ENCODE measurements at places on chromosomes 11 and 22.

DNA sequence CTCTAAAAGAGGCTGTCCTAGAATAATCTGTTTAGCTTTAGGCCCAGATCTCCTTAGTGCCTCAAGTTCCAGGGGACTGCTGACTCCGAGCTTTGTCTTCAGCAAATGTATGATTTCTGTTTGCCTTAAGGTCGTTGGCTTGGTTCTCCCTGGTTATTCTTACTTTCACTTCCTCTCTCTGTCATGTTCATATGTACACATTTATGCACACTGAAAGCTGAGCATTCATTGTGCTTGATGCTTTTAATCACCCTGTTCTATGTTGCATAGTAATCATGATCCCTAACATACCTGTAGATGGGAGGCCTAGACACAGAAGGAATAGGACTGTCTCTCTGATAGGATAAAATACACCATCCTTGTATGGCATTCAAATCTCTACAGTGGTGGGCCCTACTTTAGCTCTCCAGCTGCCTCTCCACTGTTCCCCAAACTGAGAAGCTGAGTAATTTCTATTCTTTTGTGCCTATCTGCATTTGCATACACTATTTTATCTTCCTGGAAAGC lies 7.2 kb downstream of the PPFIBP2 start:
- DNase-seq, result no peak

DNA sequence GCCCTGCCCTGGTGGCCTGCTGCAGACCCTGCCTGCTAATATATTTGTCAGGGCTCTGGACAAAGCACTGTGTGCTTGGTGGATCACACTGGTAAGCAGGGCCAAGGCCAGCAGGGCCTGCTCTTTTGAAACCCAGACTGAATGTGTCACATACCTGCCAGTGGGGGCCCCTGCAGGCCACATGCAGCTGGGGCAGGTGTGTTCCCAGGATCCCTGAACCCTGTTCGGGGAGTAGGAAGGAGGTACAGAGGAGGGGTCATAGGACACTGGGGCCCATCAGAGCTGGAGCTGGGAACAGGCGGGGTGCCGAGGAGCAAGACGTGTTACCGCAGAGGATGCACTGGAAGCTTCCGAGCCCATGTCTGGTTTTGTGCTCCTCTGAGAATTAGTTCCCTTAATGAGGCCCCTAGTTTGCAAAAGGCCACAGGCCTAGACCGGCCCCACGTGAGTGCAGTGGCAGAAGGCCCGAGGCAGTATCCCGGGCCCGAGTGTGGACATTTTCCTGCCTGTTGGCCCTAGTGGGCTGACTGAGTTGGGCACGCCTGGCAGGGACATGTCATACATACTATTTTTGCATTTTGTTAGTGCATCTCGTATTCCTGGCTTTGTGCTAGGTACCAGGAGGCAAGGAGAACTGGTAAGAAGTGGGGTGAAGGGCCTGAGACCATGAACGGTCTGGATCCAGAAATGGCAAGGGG lies 11.2 kb upstream of the ACR start:
- no peak for DNase-seq

GRCh38 chr11:106821826-106822225 lies 196.4 kb downstream of the GUCY1A2 start:
- DNase-seq, result no peak

- DNase-seq, result no peak
These were observed 16.1 kb downstream of the MICALL1 start for GRCh38 chr22:37922191-37922590.

DNA sequence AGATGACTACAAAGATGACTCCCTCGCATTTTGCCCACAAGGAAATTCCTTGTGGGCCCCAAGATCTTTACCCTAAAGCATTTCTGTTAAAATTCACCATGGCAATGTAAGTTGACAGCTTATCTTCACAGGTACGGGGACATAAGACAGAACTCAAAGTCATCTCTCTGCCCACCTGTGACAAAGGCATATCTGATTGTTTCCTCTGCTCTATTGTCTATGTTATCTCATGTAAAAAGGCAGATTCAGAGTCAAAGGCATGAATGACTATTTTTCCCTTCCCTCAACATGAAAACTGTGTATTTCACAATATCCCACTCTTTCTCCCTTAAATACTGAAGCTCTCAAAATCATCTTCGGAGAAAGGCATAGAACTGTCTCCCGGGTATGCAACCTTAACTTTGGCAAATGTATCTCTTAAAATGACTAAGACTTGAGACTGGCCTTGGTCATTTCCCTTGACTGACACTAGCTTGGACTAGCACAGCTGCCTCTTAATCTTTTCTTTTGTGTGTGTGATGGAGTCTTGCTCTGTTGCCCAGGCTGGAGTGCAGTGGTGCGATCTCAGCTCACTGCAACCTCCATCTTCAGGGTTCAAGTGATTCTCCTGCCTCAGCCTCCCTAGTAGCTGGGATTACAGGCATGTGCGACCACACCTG lies 103.2 kb downstream of the MICAL3 start:
- no peak for DNase-seq

DNA sequence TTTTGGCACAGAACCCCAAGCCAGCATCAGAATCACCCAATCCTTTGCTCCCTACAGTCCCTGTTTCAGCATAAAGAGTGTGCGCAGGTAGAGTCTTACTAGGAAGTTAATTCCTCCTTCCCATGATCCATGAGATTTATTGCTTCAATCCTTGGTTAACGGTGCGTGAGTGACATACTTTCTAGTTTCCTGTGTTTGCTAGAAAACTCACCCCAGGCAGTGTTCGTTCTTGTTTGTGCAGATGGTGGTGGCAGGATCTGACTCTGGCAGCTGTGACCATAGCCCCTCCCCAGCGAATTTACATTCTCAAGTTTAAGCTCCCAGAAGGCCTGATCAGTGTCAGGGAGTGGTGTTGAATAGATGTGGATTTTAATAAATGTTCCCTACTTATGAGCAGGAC lies 106.7 kb upstream of the CCT8L2 start:
- DNase-seq, result no peak

DNA sequence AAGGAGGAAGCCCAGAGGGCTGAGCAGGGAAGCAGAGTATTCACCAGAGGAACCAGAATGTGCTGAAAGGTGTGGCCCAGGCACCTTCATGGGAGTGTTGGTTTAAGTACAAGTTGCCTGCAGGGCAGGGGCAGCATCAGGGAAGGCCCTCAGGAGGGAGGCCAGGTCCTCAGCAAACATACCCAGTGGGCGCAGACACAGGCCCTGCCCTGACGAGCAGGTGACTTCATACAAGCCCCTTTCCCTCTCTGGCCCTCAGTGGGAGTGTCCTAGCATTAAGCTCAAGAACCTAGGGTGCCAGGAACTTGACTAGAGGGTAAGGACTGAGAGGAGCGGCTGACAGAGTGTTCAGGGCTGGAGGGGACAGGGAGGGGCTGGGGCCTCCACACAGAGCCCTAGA lies 7.5 kb upstream of the CASTOR1 start:
- no peak for DNase-seq

DNA sequence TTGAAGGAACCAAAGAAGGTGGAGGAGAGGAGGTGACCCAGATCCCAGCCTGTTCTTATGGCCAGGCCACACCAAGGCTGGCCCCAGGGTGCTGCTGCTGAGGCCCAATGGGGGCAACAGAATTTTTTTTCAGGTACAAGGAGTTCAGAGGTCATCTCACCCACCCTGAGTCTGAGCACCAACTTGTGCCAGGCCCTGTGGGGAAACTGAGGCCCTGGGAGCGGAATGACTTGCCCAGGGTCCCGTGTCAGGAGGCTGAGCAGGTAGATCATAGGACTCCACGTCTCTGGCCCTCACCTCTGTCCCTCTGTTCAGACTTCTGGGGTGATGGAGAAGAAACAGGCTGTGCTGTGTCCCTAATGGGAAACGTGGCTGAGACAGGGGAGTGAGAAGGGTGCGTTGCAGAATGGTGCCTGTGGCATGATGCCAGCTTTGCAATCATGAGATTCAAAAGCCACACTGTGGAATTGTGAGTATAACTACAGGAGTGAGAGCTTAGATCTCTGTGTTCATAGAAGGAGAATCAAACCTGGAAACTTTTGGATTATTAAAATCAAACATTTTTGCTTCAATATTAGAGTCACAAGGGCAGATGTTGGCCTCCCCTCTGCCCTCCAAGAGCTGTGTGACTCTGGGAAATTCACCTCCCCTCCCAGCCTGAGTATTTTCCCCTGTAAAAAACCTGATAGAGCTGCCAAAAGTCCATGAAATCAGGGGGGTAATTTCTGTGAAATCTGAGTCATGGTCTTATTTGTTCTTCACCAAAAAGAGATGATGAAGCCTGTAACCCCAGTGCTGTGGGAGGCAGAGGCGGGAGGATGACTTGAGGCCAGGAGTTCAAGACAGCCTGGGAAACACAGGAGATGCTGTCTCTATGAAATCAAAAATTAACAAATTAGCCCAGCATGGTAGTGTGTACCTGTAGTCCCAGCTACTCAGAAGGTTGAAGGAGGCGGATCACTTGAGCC lies 874 bp downstream of the APOL1 start:
- peak; percentile 72 for DNase-seq

DNA sequence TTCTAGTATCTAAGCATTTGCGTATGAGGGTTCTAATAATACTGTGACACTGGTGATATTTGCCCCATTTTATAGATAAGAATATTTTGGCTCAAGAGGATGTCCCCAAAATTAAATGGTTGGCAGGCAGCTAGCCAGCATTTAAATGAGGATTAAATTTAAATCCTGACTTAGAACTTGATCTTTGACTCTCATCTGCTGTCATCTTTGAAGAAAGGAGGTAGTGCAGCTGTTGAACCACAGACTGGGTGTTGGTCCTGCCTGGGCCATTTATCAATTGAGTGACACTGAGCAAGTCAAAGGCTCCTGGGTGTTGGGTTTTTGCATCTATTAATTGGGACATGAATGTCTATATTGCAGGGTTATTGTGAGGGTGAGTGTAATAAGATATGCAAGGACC lies 112.3 kb downstream of the INSC start:
- no peak for DNase-seq

GRCh38 chr11:10898003-10898762 lies 40.3 kb upstream of the ZBED5 start:
- no peak for DNase-seq

- no peak for DNase-seq
These were observed 14.7 kb upstream of the FDX1 start for GRCh38 chr11:110415081-110415480.

GRCh38 chr22:31768422-31769059 lies 14.7 kb downstream of the DEPDC5 start:
- DNase-seq, result peak; percentile 28

DNA sequence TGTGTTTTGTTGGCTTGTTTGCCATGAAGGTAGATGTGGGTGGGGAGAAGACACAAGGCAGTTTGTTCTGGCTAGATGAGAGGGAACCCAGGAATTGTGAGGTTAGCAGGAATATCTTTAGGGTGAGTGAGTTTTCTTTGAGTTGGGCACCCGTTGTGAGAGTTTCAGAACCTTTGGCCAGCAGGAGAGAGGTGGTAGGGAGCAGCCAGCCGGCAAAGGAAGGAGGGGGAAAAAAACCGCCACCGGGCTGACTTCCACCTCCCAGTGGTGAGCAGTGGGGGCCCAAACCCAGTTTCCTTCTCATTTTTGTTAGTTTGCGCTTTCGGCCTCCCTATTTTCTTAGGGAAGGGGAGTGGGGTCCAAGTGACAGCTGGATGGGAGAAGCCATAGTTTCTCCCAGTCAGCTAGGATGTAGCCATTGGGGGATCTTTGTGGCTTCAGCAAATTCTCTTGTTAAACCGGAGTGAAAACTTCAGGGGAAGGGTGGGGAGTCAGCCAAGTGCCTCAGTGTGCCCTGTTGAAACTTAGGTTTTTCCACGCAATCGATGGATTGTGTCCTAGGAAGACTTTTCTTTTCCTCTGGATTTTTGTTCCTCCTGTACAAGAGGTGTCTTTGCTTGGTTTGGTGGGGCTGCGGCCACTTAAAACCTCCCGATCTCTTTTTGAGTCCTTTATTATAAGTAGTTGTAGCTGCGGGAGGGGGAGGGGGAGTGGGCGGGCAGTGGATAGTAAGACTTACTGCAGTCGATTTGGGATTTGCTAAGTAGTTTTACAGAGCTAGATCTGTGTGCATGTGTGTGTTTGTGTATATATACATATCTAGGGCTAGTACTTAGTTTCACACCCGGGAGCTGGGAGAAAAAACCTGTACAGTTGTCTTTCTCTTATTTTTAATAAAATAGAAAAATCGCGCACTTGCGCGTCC lies 1.1 kb upstream of the GCAT start:
- DNase-seq, result no peak

DNA sequence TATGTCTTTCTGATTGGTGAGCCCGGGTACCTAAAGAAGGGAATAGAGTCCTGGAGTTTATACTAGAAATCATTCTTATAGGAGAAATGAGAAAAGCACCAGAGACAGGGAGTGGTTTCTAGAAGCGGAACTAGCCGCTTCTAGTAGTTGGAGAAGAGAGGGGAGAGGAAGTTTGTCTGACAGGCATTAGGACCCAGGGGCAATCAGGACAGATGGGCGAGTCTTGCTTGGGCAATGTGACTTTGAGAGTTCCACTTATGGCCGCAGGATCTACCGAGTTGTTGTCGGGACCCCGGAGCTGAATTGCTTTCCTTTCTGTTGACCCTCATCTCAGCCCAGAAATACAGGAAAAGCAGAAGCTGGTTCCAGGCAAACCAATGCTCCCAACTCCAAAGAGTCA lies 596.8 kb upstream of the CNTN5 start:
- DNase-seq, result no peak

DNA sequence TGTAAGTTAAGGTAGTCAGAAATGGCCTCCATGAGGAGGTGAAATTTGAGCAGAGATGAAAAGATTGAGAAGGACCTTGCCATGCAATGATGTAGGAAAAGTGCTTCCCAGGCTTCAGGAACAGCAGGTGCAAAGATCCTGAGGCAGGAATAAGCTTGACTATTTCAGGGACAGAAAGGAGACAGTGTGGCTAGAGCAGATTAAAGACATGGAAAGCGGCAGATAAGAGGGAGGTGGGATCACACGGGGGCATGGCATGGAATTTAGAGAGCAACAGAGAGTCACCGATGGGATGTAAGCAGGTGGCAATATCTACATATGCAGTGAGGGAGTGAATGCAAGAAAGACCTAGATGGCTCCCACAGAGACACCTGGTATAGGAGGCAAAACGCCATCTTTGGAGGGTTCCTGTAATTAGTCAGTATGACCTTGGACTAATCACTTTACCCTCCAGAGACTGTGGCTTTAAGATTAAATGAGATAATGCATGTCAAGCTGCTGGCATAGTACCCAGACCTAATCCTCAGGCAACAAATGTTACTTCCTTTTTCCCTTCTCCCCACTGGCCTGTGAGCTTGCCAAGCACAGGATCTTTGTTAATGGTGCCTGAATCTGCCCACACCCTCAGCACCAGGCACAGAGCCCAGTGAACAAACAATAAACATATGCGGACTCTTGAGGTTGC lies 24.6 kb upstream of the ACER3 start:
- no peak for DNase-seq

DNA sequence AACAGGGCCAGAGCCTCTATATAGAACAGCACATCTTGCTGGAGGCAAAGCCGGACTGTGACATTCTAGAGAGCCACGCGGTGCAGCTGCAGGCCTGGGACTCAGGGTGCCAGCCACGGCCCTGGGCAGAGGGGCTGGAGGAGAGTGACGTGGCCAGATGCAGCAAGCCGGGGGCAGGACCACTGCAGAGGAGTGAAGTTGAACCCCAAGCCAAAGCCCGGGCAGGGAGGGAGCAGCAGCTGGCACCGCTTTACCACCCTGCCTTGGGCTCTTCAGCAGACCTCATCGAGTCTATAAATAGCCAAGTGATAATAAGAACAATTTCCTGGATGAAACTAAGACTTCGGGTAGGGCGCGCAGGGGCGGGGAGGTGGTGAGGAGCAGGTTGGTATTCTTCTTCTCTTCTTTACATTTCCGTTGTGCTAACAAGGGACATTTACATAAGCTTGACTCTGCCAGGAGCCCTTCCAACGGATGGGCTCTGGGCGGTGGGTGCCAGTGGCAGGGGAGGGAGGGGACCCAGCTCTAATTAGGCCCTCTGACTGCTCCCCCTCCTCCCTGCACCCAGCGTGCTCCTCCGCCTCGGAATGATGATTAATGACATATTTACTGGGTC lies 110.2 kb downstream of the ST3GAL4 start:
- DNase-seq, result no peak

Measured in activated CD8-positive, alpha-beta memory T cell treated with anti-CD3 and anti-CD28 coated beads for 24 hours (primary cell).